ENCODE measurements at places on chromosomes 11 and 22. TPM values are rescaled to one million over a fixed set of nuclear protein-coding genes. Genes with fewer than 3 reads are reported as not detected.

GRCh38 chr11:95766701-95767100 is 22.9 kb downstream of the FAM76B start:
- no peak for DNase-seq

DNA sequence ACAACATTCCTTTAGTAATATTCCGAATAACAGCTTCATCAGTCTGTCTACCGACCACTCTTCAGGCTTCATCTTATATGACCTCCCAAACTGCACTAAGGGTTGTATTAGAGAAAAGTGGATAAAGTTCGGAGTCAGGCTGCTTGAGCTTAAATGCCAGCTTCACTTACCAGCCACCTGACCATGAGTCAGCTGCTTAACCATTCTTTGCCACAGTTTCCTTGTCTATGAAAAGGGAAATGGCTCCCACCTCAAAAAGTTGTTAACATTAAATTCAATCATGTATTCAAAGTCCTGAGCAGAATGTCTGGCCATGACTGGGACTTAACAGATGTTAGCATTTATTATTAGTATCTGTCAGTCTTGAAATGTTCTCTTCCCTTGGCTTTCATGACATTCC is 20.9 kb downstream of the LIMK2 start:
- no peak for DNase-seq

DNA sequence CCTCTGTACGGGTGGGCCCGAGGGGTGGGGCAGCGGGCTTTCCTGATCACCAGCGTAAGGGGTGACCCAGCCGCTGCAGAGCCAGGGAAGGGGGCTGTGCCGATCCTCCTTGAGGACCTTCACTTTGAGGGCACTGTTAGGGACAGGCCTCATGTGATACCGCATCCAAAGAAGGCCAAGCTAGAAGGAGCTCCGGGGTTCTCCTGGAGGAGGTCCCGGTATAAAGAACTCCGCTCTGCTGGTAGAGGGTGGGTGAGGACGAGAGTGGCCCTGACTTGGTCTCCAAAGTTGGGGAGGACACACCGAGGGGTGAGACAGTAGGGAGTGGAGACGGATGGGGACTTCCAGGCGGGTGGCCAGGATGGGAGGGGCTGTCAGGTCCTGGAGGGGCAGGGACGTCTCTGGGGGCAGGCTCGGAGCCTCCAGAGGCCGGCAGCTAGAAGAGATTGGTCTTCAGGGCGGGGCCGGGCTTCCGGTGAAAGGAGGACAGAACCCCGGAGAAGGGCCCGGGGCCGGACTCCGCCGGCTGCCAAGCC is 4.6 kb downstream of the PHOX2A start:
- DNase-seq: peak; percentile 88

GRCh38 chr11:41282395-41282794 is 177.1 kb downstream of the LRRC4C start:
- peak; percentile 78 for DNase-seq

- DNase-seq: no peak
Observed at GRCh38 chr11:43952020-43952400, 9.6 kb downstream of the C11orf96 start.

The ARFIP2 gene
- total RNA-seq: 53.9 TPM

The ASCC2 gene
- total RNA-seq: 36.2 TPM

GRCh38 chr11:125226706-125227105 is 62.2 kb downstream of the PKNOX2 start:
- no peak for DNase-seq

GRCh38 chr22:49885281-49885680 is 31.6 kb downstream of the ZBED4 start:
- no peak for DNase-seq

The UBQLNL gene
- total RNA-seq: not detected

- peak; percentile 56 for DNase-seq
Observed at GRCh38 chr11:99069856-99070444, 49.2 kb downstream of the CNTN5 start.

The OR51E2 gene
- 3.5 TPM for total RNA-seq

The PRODH gene
- total RNA-seq: not detected

- no peak for DNase-seq
Observed at GRCh38 chr11:27507557-27508322, 1.2 kb upstream of the LIN7C start.

- DNase-seq: no peak
Observed at GRCh38 chr11:35322318-35322979, 96.9 kb downstream of the SLC1A2 start.

DNA sequence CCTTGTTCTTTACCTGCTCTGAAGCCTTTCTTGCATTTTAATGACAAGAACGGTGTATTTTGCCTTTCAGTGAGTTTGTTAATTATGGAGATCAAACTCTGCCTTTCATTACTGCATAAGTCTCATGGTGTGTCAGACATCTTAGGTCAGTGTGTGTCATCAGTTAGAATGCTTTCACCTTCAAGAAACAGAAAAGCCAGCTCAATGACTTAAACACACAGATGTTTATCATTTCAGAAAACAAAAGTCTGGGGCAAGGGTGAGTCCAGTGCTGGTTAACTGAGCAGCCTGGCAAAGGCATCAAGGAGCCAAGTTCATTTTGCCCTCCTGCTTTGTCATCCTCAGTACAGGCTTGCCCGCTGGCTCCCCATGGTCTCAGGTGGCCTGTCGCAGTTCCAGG is 54.5 kb downstream of the PACS1 start:
- peak; percentile 20 for DNase-seq

DNA sequence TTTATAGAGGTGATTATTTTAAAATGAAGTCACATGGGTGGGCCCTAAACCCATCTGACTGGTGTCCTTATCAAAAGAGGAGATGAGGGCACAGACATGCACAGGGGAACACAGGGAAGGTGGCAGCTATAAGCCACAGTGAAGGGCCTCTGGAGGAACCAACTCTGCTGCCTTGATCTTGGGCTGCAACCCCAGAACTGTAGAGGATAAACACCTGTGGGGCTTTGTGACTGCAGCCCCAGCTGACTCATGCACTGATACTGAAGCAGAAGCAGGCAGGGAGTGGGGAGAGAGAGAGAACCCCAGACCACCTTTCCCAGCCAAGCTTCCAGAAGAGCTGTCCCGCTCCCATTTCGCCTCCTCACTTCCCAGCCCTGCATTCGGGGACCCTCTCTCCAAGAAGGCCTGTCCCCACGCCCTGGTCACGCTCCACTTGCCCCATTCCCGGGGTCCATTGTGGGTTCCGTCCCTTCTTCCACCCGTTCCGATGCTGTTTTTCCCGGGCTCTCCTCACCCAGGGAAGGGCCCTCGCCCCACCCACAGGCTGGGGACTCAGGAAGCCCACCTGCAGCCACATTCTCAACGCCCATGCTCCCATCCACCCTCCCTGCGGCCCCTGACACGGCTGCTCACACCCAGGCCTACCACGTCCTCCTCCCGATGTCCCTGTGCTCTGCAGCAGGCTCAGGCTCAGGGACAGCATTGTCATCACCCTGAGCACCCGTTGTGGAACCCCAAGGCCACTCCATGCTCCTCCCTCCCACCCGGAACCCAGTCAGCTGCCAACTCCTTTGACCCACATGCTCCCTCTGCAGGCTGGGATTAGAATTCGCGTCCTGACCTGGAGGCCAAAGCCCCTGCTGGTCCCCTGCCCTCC is 90.8 kb upstream of the SHANK2 start:
- DNase-seq: peak; percentile 33

- no peak for DNase-seq
Observed at GRCh38 chr11:90757849-90758494, 535.1 kb upstream of the CHORDC1 start.

The HOATZ gene
- not detected for total RNA-seq

DNA sequence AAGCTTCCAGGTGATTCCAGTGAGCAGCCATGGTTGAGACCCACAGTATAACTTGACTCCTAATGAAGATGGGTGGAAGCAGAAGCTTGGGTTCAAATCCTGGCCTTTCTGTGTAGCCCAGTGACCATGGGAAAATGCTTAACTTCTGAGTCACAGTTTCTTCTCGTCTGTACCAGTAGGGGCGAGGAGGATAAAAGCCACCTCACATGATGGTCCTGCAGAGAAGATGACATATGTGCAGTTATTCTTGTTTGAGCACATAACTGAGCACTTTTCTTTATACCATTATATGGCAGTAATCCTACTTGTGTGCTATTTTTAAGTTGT is 4.9 kb downstream of the TMEM109 start:
- no peak for DNase-seq

DNA sequence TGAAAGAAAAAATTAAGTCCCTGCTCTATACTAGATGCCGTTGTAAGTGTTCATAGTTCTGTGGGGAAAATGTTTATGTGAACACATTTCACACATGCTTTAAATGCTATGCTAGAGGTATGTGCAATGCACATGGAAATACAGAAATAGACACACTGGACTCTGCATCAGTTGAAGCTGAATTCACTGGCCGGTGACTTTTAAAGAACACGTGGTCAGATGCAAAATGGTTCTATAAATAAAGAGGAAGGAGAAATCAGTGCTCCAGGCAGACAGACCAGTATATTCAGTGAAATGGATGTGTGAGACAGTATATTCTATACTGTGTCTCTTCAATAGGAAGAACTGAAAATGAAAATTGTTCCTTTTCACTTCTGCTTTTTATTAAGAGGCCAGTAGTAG is 29.9 kb downstream of the TRPC6 start:
- no peak for DNase-seq
